ENCODE measurements at places on chromosomes 4 and X. TPM values are rescaled to one million over a fixed set of nuclear protein-coding genes. Genes with fewer than 3 reads are reported as not detected.
A peak's percentile ranks its signal among the peaks of the same experiment; 100 is the strongest.

- no peak for DNase-seq
Measured at GRCh38 chr4:123443401-123444289, 47.0 kb downstream of the SPRY1 start.

GRCh38 chr4:7782783-7783182 is 156.9 kb downstream of the AFAP1 start:
- peak; percentile 19 for DNase-seq

GRCh38 chr4:88841635-88842034 is 144.0 kb upstream of the NAP1L5 start:
- no peak for DNase-seq

DNA sequence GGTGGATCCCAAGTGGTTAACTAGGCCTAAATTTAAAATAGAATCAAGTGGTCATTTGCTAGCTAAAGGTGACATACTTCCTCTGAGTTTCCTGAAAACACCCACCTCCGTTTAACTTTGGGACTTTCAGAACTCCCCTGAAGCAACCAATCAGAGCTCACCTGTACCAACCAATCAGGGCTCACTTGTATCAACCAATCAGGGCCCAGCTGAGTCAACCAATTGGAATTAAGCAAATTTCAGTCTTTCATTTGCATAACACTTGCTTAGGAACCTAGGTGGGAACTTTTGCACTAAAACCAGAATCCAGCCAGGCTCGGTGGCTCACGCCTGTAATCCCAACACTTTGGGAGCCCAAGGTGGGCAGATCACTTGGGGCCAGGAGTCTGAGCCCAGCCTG is 15.9 kb downstream of the GPC4 start:
- no peak for DNase-seq

DNA sequence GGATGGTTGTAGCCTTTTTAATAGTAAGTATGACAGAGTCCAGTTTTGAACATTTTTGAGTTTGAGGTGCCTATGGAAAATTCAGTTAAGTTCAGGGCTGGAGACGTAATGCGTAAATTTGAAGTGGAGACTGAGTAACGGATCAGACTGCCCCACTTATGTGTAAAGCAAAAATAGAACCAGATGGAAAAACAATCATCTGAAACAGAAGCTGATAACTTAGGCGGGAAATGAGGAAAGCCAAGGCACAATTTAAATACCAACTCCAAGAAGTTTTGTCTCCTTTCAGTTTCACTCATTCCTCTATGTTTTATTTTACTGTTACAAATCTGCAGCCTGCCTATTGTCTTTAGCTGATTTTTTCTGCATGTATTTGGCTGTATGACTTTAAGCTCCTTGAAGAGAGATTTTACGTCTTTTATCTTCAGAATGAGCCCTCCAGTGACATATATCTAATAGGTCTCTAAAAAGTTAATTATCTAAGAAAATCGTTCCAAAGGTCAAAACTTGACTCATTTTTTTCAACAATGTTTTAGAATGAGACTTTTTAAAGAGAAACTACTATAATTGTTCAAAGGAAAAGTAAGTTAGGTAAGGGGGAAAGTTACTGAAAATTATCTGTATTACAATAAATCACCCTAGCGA is 1.1 kb downstream of the SGCB start:
- no peak for DNase-seq

- DNase-seq, result no peak
Measured at GRCh38 chr4:17356926-17357325, 155.0 kb downstream of the QDPR start.

- DNase-seq, result no peak
Measured at GRCh38 chrX:103742339-103742738, 31.6 kb downstream of the TMEM31 start.

DNA sequence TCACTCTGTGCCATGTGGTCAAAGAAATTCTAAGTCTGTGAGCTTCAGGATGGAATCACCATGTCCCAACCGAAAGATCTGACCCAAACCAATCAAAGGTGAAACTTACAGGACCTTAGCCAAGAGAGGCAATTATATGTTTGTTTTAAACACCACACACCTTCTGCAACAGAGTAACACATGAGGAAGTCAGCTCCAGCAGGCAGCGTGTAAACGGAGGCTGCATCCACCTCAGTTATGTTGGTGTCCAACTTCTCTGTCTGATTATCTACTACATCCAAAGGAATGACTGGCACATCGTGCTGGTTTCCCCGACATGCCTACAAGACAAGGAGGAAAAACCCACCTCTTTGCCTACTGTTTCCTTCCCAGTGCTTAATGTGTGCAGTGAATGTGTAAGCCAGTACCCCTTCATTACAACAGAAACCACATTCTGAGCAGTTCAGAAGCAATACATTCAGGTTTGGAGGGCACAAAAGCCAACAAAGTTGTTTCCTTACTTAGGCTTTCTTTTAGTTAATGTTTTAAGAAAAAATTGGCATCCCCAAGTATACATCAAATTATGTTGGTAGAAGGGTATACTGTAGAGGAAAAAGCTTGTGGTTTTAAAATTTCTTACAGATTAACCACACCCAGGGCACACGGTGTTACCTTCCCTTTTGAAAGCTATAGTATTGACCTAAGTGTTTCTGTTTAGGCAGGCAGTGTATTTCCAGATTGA is 12.4 kb downstream of the CASP6 start:
- DNase-seq, result no peak

The GABRE gene
- total RNA-seq, result 1.8 TPM

The USP51 gene
- 2.2 TPM for total RNA-seq

The PGRMC1 gene
- 118 TPM for total RNA-seq

The MAGED4 gene
- 96.3 TPM for total RNA-seq

Measured in astrocyte (in vitro differentiated cells and primary cell).